ENCODE measurements at places on chromosomes 12 and 14.

- DNase-seq = no peak
Observed at GRCh38 chr12:103799857-103800771, 40.9 kb downstream of the NT5DC3 start.

DNA sequence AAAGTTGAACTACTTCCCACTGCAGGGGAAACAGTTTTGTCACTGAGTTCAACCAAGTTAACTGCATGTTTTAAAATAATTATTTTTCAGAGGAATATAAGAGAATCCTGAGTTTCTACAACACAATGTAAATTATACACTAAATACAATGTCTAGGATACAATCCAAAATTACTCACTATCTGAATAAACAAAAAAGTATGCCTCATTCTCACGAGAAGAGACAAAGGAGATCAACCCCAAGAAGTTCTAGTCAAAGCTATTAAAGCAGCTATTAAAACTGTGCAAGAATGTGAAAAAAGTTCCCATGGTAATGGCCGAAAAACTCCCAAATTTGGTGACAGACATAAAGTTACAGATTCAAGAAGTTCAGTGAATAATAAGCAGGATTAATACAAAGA, 8.8 kb upstream of the KCNK13 start:
- no peak for DNase-seq

DNA sequence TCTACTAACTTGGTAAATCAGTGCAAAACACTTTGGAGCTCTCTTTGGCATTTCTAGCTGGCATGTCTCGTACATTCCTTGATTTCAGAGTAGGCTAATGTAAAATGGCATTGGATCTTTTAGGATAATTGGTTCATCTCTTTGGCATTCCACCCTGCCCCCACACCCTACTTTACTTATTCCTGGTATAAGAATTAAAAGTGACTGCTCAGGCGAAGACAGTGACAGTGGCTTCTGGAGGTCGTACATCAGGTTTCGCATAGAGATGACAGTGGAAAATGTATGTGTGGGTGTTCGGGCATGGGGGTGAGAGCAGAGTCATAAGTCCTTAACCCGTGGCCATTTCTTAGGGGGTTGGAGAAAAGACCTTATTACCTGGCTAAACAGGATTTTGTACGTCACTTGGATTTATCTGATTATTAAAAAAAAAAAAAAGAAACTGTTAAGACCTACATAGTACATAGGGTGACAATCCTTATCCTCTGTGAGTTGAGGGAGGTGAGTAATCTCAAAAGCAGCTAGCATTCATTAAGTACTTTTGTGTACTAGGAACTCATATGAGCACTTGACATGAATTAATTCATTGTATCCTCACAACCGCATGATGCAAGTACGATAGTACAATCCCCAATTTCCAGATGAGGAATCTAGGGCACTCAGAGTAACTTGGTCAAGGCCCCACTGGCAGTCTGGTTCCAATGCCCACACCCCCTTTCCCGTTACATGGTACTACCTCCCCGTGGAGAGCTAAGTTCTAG, 22.4 kb upstream of the KCNK13 start:
- DNase-seq = no peak

- no peak for DNase-seq
Observed at GRCh38 chr14:104577426-104577825, 2.1 kb upstream of the C14orf180 start.

- DNase-seq = no peak
Observed at GRCh38 chr12:52295663-52296062, 4.3 kb upstream of the KRT81 start.

Data from memory B cell (primary cell).